Umbilical cord (tissue), 2 donors: ENCODE measurements at places on chromosomes 1 and 21.

- DNase-seq = no peak
Measured at GRCh38 chr1:94621802-94622201, 80.2 kb upstream of the F3 start.

DNA sequence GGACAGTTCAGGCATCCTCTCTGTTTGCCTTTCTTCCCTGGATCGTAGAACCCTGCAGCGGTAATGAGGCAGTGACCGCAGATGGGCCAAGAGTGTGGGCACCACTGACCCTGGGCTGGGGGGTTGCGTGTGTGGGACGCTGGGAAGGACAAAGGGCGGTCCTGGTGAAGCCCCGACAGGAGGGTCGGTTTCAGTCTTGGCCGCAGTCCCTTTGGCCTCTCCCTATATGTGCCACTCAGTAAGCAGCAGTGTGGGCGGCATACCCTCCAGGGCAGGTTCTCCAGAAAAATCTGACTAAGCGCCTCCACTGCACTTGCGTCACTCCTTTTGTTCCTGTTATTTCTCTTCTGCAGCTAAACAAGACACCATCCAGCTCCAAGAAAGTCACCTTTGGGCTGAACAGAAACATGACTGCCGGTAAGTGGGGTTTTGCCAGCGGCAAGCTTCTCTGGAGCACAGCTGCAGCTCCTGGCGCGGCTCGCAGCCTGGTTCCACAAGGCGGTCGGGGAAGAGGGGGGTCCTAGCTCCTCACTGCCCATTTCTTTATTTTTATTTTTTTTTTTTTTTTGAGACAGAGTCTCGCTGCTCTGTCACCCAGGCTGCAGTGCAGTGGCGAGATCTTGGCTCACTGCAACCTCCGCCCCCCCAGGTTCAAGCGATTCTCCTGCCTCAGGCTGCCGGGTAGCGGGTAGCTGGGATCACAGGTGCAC lies 27.7 kb upstream of the PDXK start:
- DNase-seq = no peak

GRCh38 chr21:32131164-32131563 lies 147.7 kb downstream of the MIS18A start:
- no peak for DNase-seq

DNA sequence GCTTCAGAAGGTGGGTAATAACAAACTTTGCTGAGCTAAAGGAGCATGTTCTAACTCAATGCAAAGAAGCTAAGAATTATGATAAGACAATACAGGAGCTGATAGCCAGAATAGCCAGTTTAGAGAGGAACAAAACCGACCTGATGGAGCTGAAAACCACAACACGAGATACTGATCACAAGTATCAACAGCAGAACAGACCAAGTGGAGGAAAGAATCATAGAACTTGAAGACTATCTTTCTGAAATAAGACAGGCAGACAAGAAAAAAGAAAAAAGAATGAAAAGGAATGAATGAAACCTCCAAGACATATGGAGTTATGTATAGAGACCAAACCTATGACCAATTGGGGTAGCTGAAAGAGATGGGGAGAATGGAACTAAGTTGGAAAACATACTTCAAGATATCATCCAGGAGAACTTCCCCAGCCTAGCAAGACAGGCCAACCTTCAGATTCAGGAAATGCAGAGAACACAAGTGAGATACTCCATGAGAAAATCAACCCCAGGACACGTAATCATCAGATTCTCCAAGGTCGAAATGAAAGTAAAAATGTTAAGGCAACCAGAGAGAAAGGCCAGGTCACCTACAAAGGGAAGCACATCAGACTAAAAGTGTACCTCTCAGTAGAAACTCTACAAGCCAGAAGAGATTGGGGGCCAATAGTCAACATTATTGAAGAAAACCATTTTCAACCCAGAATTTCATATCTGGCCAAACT lies 20.5 kb downstream of the CD84 start:
- no peak for DNase-seq

- no peak for DNase-seq
Measured at GRCh38 chr21:46311568-46311967, 12.1 kb downstream of the C21orf58 start.

GRCh38 chr1:37861151-37861550 lies 1.8 kb upstream of the MTF1 start:
- no peak for DNase-seq

DNA sequence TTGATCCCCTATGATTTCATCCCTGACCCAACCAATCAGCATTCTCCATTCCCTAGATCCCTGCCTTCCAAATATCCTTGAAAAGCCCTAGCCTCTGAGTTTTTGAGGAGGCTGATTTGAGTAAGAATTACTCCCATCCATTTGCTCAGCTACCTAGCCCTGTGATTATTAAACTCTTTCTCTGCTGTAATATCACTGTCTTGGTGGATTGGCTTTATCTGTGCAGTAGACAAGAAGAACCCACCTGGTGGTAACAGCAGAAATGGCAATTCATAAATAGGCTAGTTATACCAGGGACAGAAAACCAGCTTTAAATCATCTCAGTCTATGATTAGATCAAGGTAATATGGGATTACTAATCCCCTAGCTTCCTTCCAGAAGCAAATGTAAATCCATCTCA lies 13.0 kb downstream of the IL20 start:
- DNase-seq = no peak

- peak; percentile 71 for DNase-seq
Measured at GRCh38 chr1:32246888-32247273, at the start of gene FAM167B. TSS of gene FAM167B (plus strand) at chr1:32247222. CDS start at chr1:32247422, 200 bp downstream.

GRCh38 chr1:8076176-8076575 lies 50.1 kb upstream of the ERRFI1 start:
- no peak for DNase-seq

DNA sequence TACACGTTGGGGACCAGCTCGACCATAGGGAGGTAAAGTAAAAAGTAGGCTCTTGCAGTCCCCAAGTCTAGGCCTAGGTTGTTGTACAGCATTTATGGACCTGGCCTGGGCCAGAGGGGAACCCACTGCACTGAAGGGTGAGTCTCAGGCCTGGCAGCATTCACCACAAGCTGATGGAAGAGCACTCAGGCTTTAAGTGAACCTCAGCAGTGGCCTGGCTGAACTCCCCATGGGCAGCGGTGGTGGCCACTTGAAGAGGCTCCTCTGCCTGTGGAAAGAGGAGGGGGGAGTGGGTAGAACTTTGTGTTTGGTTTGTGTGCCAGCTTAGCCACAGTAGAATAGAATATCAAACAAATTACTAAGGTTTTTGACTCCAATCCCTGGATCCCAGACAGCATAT lies 176.2 kb upstream of the PRMT6 start:
- DNase-seq = no peak

GRCh38 chr1:68704800-68705443 lies 208.0 kb upstream of the DEPDC1 start:
- DNase-seq = peak; percentile 29

GRCh38 chr1:25061261-25061995 lies 131.4 kb upstream of the RUNX3 start:
- DNase-seq = no peak

- DNase-seq = no peak
Measured at GRCh38 chr1:171798765-171799164, 17.3 kb downstream of the METTL13 start.

- DNase-seq = no peak
Measured at GRCh38 chr1:78911956-78912880, 94.3 kb downstream of the ADGRL4 start.

DNA sequence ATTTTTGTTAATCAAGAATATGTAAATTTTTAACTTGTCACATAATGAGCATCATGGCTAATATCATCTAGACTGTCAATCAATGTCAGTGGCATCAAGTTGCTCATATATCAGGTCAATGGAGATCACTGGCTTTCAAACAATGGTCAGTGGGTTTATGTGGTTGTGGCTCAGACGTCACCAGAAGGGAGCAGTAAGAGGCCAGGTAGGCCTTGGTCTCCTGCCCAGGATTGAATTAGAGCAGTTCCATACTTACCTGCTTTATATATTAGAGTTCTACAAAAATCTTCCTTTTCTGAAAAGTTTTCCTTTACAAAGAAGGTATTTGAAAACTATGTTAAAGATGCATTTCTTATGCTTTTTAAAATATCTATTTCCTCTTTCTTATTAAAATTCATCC lies 206.3 kb upstream of the B3GALT2 start:
- no peak for DNase-seq

DNA sequence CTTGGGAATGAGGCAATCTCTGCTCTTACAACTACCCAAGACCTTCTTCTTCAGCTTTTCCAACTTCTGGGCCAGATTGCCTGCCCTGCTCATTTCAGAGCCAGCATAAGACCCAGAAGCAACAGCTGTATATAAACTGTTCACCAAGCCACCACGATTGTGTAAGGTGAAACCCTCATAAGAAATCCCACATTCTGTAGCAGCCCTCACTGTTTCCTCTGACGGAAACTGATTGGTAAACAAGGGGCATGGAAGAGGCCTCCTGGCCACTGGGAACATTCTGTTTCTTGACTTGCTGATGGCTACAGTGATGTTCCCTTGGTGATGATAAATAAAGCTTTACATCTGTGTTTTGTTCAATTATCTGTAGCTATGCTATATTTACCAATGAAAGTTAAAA lies 39.7 kb upstream of the EXO1 start:
- DNase-seq = no peak

DNA sequence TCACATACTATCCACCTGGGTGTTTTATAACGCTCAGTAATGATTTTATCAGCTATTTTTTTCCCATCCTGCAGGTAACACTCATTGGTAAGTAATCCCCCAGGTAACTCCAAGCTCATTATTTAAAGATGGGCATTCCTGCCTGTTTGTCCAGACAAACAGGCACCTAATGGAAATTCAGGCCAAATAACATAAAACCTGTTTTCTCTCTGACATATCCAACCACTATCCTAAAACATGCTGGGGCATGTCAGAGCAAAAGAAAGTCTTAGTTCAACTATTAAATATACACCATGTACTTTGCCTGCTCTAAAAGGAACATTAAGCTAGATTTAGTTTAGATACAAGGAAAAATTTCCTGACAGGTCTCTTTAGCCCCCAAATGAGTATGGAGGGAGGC lies 987.7 kb downstream of the TTLL7 start:
- peak; percentile 59 for DNase-seq

- no peak for DNase-seq
Measured at GRCh38 chr21:15210235-15210678, 145.5 kb upstream of the NRIP1 start.

DNA sequence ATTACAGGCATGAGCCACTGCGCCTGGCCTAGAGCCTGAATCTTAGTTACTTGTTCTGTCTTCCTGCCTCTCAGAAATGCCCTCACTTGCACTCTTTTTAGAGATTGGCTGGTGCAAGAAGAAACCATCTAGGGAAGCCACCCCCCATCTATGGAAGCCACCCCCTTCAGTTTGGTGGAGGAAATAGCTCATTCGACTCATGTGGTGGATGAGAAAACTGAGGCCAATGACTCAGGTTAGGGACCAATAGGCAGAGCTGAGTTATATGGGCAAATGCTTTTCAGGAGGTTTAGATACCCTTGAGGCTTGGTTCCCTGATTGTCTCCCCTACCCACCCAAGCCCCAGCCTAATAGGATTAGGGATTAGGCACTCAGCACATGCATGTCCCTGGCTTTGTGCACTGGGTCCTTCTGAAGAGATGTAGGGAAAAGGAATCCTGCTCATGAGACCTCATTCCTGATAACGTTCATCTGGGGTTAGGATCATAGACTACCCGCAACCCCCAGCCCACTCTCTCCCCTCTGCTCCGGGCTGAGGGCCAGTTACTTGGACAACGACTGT lies 77.1 kb downstream of the PAX7 start:
- no peak for DNase-seq
